ENCODE measurements at places on chromosomes 4 and X.
A peak's percentile ranks its signal among the peaks of the same experiment; 100 is the strongest.

DNA sequence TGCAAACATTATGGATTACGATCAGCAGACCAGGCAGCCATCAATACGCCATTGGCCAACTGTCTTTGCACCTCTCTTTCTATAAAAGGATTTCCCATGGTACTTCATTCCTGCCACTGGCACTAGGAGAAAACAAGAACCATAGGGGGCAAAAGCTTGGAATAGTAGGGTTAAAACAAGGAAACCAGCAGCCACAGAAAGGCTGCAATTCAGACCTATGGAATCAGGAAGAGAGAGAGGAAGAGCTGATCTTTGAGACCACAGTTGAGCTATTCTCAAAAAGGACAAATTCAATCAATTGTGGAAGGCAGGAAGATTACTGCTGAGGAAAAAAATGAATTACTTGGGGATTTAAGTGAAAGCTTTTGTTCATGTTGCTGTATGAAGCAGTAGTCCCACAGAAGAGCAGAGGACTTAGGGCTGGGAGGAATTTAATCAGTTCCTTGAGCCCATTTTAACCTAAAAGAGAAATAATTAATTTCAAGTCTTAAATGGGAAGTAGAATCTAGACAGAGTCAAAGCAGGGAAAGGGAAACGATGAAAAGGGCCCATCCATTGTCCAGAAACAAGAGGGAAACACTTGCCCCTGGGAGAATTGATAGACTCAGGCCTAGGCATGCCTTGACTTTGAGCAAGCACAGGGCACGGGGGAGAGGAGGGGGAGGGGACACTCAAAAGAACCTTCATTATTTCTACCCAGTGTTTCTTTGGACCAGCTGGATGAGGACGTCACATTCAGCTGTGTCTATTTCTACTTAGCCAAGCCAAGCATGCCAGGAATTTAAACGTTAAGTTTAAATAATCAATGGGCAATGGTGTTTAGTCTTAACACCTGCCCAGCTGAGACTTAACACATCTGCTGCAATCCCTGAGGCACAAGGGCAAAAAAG lies 50.7 kb downstream of the SCD5 start:
- DNase-seq: no peak
- no peaks in the 10 kb centered on the region for H3K4me1 ChIP-seq
- no peaks in the 10 kb centered on the region for H3K36me3 ChIP-seq
- no peak overlapping the region for H3K27ac ChIP-seq
- H3K4me3 ChIP-seq: no peak overlapping the region

GRCh38 chr4:1204286-1204827 lies 32.0 kb upstream of the SPON2 start:
- peaks cover 9% of the 10 kb centered on the region for H3K36me3 ChIP-seq
- no peaks in the 10 kb centered on the region for H3K27me3 ChIP-seq
- H3K27ac ChIP-seq: peak overlapping the region; percentile 70
- no peak overlapping the region for H3K4me3 ChIP-seq
- DNase-seq: no peak

DNA sequence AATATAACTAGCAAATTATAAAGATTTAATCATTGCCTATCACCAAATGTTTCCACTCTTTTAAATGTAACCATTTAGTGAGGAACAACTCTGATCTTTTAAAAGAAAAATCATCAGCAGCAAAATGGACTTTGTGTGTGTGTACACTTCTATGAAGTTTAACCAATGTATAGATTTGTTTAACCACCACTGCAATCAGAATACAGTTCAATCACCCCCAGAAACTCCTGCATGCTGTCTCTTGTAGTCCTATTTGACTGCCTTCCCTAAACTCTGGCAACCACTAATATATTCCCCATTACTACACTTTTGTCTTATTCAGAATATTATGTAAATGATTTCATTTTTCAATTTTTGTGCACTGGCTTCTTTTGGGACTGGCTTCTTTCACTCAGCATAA lies 1.7 kb upstream of the TCEAL8 start:
- H3K4me1 ChIP-seq: peaks cover 22% of the 10 kb centered on the region
- H3K36me3 ChIP-seq: peaks cover 13% of the 10 kb centered on the region
- DNase-seq: no peak
- H3K4me3 ChIP-seq: no peak overlapping the region

- no peak overlapping the region for H3K27ac ChIP-seq
- no peaks in the 10 kb centered on the region for H3K27me3 ChIP-seq
- no peaks in the 10 kb centered on the region for H3K36me3 ChIP-seq
- no peaks in the 10 kb centered on the region for H3K4me1 ChIP-seq
- H3K4me3 ChIP-seq: no peak overlapping the region
These were observed 45.7 kb downstream of the MID1 start for GRCh38 chrX:10574663-10575062.

DNA sequence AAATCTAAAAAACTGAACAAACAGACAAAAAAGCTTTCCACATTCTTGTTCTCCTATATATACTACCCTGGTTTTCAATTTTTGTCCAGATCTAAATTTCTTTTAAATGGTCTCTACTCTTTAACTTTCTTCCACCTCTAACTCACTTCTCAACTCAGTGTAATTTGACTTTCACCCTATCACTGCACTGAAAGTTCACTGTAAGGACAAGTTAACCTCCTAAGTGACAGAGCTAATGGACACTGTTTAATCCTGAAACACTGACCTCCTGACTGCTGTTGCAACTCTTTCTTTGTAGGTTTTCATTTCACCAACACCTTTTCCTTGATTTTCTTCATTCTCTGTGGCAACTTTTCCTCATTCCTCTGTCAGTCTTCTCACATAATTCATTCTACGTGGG lies 50.0 kb downstream of the ATOH1 start:
- no peaks in the 10 kb centered on the region for H3K27me3 ChIP-seq
- H3K36me3 ChIP-seq: no peaks in the 10 kb centered on the region
- no peak overlapping the region for H3K4me3 ChIP-seq
- no peak for DNase-seq
- no peaks in the 10 kb centered on the region for H3K4me1 ChIP-seq
- no peak overlapping the region for H3K27ac ChIP-seq

DNA sequence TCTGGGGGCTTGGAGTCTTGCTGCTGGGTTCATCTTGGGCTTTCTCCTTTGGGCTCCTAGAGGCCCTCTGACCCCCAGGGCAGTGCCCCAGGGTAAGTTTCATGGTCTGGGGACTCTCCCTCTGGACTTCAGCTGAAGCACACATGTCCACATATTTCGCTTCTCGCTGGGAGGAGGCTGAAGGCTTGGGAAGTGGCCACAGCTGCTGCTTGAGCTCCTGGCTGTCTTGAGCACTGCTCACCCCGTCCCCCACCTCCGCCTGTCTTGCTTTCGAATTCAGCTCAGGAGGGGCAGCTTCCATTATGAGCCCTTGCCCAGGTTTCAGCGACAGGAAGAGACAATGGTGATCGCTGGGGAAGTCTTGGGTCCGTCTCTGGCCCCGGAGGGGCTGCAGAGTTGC lies 3.7 kb downstream of the C4orf54 start:
- H3K4me3 ChIP-seq: no peak overlapping the region
- H3K27me3 ChIP-seq: peaks cover 6% of the 10 kb centered on the region
- no peaks in the 10 kb centered on the region for H3K36me3 ChIP-seq

- H3K4me1 ChIP-seq: peaks cover 52% of the 10 kb centered on the region
- peak overlapping the region; percentile 91 for H3K27ac ChIP-seq
- DNase-seq: peak; percentile 65
- H3K36me3 ChIP-seq: peaks cover 36% of the 10 kb centered on the region
- no peaks in the 10 kb centered on the region for H3K27me3 ChIP-seq
- peak overlapping the region; percentile 88 for H3K4me3 ChIP-seq
These were observed 840 bp upstream of the RPL34 start for GRCh38 chr4:108619372-108620100.

DNA sequence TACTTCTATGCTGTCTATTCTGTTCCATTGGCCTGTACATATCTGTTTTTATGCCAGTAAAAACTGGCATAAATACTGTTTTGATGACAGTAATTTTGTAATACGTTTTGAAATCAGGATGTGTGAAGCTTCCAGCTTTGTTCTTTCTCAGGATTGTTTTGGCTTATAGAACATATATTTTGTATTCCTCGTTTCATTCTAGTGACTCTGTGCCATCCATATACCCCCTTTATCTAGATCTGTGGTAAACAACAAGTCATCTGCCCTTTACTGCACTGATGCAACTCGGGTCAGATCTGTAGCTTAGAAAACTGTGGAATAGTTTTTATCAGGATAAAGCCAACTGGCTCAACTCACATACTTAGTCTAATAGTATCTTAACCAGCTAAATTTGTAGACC lies 233.7 kb downstream of the PRDM5 start:
- no peaks in the 10 kb centered on the region for H3K4me1 ChIP-seq
- no peak overlapping the region for H3K4me3 ChIP-seq
- no peak overlapping the region for H3K27ac ChIP-seq
- H3K27me3 ChIP-seq: no peaks in the 10 kb centered on the region
- no peak for DNase-seq
- no peaks in the 10 kb centered on the region for H3K36me3 ChIP-seq

- H3K4me1 ChIP-seq: no peaks in the 10 kb centered on the region
- no peak for DNase-seq
- no peak overlapping the region for H3K27ac ChIP-seq
- no peaks in the 10 kb centered on the region for H3K27me3 ChIP-seq
These were observed 334.4 kb downstream of the SPRY1 start for GRCh38 chr4:123731035-123731434.

GRCh38 chr4:103046416-103047290 lies 27.1 kb upstream of the SLC9B1 start:
- H3K4me1 ChIP-seq: peaks cover 7% of the 10 kb centered on the region
- H3K4me3 ChIP-seq: no peak overlapping the region
- no peaks in the 10 kb centered on the region for H3K27me3 ChIP-seq
- H3K27ac ChIP-seq: no peak overlapping the region
- DNase-seq: peak; percentile 50
- H3K36me3 ChIP-seq: peaks cover 38% of the 10 kb centered on the region

DNA sequence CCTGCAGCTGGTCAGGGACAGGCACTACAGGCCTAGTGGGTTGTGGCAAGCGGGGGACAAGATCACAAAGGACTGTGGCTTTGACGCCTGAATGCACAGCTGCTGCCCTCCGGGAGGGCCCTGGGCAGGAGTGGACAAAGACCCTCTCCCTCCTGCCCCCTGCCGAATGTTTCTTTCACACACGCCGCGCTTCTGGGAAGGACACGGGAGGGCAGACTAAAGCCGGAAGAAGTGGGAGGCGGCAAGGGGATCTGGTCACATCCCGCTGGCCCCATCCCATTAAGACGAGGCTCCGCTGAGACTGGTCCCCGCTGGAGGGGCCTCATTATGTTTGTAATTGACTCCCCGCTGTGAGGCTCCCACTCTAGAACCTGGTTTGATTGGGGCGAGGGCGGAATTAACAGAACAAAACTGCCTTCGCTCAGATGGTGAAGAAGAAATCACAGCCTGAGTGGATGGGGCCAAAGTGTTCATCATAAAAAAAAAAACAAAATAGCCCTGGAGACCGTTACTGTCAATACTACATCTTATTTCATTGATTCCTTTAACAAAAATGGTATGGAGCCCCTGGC lies 37.8 kb upstream of the PSAPL1 start:
- H3K36me3 ChIP-seq: no peaks in the 10 kb centered on the region
- H3K4me1 ChIP-seq: no peaks in the 10 kb centered on the region
- H3K4me3 ChIP-seq: no peak overlapping the region
- H3K27ac ChIP-seq: no peak overlapping the region
- peaks cover 8% of the 10 kb centered on the region for H3K27me3 ChIP-seq

DNA sequence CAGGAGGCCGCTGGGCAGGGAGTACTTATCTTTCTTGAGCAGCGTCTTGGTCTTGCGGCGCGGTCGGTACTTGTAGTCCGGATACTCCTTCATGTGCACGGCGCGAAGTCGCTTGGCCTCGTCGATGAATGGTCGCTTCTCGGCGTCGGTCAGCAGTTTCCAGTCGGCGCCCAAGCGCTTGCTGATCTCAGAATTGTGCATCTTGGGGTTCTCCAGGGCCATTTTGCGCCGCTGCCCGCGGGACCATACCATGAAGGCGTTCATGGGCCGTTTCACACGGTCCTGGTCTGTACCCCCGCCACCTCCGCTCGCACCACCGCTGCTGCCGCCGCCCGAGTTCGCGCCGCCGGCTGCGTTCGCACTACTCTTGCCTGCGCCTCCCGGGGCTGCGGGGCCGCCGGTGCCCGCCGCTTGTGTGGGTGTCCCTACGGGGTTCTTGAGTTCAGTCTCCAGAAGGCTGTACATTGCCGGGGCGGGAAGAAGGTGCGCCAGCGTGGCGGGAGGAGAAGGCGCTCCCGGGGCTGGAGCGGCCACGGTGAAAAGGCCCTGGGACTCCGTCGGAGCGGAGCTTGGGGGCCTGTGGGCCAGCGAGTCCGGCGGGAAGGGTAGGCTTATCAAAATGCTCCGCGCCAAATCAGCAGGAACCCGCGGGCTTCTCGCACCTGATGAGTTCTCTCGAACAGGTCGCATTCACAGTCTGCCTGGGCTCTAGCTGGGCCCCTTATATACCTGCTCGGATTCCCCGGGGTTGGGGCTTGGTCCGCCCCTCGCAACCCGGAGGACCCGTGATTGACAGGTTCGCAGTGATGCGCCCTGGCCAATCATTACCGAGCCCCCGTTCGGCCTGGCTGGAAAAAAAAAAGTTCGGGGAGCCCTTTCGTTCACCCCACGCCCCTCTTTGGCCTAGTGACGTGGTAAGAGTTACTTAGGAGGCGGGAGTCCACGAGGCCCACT lies at the start of gene SOX3:
Gene SOX3 (minus strand): TSS at position 699 of the 954 bp plus-strand sequence. CDS start 9 bp downstream, at position 690.
- H3K27ac ChIP-seq: peak within 1 kb of the TSS; percentile 45
- no peak for DNase-seq
- H3K36me3 ChIP-seq: peaks cover 1% of the 10 kb centered on the region

DNA sequence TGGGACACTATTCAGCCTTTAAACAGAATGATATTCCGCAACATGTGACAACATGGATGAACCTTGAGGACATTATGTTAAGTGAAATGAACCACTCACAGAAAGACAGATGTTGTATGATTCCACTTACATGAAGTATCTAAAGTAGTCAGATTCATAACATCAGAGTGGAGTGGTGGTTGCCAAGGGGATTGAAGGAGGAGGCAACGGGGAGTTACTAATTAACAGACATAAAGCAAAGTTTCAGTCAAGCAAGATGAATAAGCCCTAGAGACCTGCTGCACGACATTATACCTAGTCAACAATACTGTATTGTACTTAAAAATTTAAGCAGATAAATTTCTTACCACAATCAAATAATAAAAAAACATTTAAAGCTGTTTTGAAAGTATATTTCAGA lies 105.0 kb upstream of the NR0B1 start:
- no peaks in the 10 kb centered on the region for H3K4me1 ChIP-seq
- no peak for DNase-seq
- H3K4me3 ChIP-seq: no peak overlapping the region
- H3K27me3 ChIP-seq: no peaks in the 10 kb centered on the region
- no peak overlapping the region for H3K27ac ChIP-seq
- no peaks in the 10 kb centered on the region for H3K36me3 ChIP-seq

Data from activated naive CD4-positive, alpha-beta T cell treated with anti-CD3 and anti-CD28 coated beads, Interleukin-2, amount 10 ng/mL, durations not matched to agents 7 days and 5 days (primary cell).